Breast epithelium (tissue), 4 donors: ENCODE measurements at places on chromosomes 7 and 10. TPM values are rescaled to one million over a fixed set of nuclear protein-coding genes. Genes with fewer than 3 reads are reported as not detected.
A peak's percentile ranks its signal among the peaks of the same experiment; 100 is the strongest.

SFR1 gene
- 11.4 TPM for total RNA-seq

ANKRD2 gene
- total RNA-seq, result not detected

NET1 gene
- 145 TPM for total RNA-seq

DNA sequence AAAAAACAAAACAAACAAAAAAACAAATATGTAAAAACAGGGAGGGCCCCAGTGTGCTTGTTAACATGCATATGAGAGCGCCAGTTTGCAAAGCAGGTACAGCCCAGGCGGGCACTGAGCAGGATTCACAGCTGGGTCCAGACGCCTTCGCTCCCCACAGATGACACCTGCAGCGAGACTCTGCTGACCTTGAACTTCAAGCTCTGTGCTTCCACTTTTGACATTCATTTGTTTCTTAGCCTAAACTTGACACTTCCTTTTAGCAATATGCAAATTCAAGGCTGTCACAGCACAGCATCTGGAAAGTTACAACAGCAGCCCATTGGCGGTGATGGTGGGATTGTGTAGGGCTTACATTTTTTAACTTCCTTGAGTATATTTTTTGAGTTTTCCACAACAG lies 88.8 kb upstream of the TNS3 start:
- peaks cover 6% of the 10 kb centered on the region for H3K4me1 ChIP-seq
- H3K4me3 ChIP-seq, result no peak overlapping the region
- DNase-seq, result no peak
- no peak overlapping the region for H3K27ac ChIP-seq

- peak within 1 kb of the TSS; percentile 85 for H3K4me3 ChIP-seq
- no peaks in the 10 kb centered on the region for H3K36me3 ChIP-seq
- peak within 1 kb of the TSS; percentile 93 for H3K27ac ChIP-seq
- H3K27me3 ChIP-seq, result no peaks in the 10 kb centered on the region
- H3K4me1 ChIP-seq, result no peaks in the 10 kb centered on the region
Observed at GRCh38 chr7:30771174-30771879, at the start of gene MINDY4. TSS of gene MINDY4 (plus strand) at chr7:30771417. CDS start at chr7:30771494, 77 bp downstream.

- no peaks in the 10 kb centered on the region for H3K27me3 ChIP-seq
- H3K4me3 ChIP-seq, result peak overlapping the region; percentile 53
- peak overlapping the region; percentile 66 for H3K27ac ChIP-seq
Observed at GRCh38 chr10:62638062-62638477, 166.4 kb upstream of the ADO start.

GRCh38 chr7:142927085-142927745 lies 6.3 kb downstream of the TRPV5 start:
- no peaks in the 10 kb centered on the region for H3K4me1 ChIP-seq
- DNase-seq, result no peak
- H3K27ac ChIP-seq, result no peak overlapping the region
- H3K27me3 ChIP-seq, result no peaks in the 10 kb centered on the region
- H3K36me3 ChIP-seq, result no peaks in the 10 kb centered on the region
- no peak overlapping the region for H3K4me3 ChIP-seq

GRCh38 chr7:113200281-113200680 lies 81.9 kb upstream of the SMIM30 start:
- no peak for DNase-seq
- no peak overlapping the region for H3K27ac ChIP-seq
- no peaks in the 10 kb centered on the region for H3K4me1 ChIP-seq
- no peak overlapping the region for H3K4me3 ChIP-seq
- no peaks in the 10 kb centered on the region for H3K27me3 ChIP-seq
- H3K36me3 ChIP-seq, result no peaks in the 10 kb centered on the region

DNA sequence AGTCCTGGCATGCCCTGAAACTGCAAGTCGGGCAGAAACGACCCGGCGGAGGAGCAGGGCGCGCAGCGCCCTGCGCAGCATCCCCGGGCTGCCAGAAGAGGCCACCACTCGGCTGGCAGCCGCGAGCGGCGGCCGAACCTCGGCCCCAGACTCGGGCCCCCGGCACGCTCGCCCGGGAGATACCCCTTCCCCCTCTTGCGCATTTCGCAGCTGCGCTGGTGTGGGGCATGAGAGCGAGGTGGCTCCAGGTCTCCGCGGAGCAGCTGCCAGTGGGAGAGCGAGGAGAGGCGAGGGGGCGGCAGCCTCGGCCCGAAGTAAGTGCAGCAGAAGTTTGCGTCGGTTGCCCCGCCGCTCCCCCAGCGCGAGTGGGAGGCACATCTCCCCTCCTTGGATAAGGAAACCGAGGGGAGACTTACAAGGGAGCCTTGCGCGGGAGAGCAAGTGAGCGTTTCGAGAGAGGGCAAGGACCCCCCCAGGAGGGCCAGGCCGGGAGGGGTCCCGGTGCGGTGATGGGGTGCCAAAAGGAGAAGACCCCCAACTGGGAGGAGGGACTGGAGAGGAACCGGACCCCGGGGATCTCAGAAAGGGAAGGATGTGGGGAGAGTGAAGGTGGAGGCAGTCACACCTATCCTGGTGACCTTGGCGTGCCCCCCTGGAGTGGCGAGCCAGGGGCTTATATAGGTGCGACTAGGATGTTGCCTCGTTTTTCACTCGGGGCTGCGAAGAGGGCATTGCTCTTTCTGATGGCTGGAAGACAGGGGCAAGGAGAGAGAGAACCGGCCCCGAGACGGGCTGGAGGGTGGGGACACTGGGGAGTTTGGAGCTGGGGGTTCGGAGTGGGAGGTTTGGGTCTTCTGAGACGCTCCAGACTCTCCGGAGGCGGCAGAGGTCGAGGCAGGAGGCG lies 256.3 kb downstream of the OTUD1 start:
- peaks cover 15% of the 10 kb centered on the region for H3K4me1 ChIP-seq
- H3K36me3 ChIP-seq, result no peaks in the 10 kb centered on the region
- peak overlapping the region; percentile 38 for H3K4me3 ChIP-seq
- H3K27ac ChIP-seq, result no peak overlapping the region
- H3K27me3 ChIP-seq, result peaks cover 40% of the 10 kb centered on the region
